GM23338 (cell line): ENCODE measurements at places on chromosomes 1 and 21. TPM values are rescaled to one million over a fixed set of nuclear protein-coding genes. Genes with fewer than 3 reads are reported as not detected.

DNA sequence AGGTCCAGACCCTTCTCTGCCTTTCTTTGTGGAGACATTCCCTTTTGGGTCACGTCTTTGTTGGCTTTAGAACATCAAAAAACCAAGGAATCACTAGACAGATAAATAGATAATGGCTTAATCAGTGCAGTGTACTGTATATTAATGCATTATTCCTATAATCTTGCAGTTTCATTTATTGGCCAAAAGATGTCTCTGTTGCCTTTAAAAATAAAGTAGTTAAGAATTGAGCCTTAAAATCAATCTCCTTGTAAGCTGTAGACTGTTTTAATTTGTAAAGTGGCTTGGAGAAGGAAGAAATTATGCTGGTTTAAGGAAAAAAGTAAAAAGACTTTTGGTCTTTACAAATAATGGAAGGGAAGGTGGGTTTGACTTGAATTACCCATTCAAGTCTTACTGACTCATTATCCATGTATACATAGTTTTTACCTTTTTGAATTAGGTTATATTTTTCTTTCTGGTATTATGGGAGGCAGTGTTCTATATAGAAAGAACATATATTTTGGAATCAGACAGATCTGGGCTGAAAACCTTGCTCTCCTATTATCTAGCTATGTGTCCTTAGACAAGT lies 84.6 kb downstream of the VPS13D start:
- DNase-seq: no peak

DNA sequence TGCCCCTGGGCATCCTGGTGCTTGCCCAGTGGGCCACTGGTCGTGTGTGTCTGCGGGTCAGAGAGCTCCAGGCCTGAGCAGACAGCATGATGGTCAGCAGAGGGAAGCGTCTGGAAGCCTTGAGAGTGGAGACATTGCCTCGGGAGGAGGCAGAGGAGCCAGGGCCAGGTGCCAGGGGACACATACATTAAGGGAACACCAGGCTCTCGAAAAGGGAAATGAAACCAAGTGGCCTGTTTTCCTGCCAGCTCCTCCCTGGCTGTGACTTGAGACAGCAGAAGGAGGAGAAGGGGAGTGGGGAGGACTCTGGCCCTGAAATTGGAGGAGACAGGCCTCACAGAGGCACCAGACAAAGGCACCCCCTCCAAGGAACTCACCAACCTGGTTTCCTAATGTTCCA lies 62.4 kb upstream of the LRP8 start:
- no peak for DNase-seq

DNA sequence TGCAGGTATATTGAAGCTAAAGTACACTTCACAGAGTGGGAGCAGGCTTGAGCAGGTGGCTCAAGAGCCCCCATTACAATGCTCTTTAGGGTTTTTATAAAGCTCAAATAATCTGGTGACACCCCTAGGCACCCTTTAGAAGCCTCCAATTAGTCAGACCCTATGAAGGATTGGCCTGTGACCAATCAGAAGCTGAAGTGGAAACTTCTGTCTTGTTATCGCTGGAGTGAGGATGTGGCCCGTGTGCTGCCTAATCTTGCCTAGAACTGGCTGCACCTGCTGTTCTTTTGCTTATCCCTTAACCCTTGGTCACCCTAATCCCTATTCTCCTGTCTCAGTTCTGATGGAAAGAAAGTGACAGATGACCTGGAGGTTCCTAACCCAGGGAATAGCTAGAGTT lies 70.8 kb upstream of the ABCG1 start:
- DNase-seq: no peak

DNA sequence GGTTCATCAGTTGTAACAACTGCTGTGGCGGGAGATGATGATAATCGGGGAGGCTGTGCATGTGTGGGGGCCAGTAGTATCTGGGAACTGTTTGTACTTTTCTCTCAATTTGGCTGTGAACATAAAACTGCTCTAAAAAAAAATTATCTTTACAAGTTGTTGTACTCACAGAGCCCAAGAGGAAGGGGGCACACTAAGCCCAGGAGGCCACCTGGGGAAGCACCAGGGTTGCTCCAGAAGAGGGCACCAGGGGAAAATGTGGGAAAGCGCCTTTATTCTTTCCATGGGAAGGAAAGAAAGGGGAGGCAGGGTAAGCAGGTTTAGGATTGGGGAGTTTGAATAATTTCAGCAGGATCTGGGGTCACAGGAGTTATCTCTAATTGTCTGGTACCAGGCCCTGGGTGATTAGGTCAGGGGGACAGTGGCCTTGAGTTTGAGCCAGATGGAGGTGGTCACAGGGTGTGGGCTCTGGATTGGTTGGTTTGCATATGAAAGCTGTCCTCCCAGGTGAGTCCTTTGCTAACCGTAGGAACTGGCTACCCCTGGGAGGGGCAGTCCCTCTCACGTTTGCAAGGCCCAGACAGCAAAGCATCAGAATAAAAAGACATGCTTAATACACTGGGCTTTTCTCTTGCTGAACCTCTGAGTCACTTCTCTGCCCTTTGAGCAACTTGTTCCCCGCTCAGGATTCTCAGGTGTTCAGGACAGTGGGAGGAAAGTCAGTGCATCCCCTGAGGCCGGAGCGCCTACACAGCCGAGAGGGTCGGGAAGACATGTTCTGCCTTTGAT lies 11.2 kb downstream of the MYOC start:
- peak; percentile 67 for DNase-seq

- DNase-seq: no peak
These were observed 69.5 kb upstream of the SSX2IP start for GRCh38 chr1:84759756-84760155.

- DNase-seq: peak; percentile 30
These were observed 559.0 kb downstream of the OMA1 start for GRCh38 chr1:57987523-57987922.

GRCh38 chr1:56516539-56517252 lies 62.7 kb downstream of the PLPP3 start:
- peak; percentile 84 for DNase-seq

DNA sequence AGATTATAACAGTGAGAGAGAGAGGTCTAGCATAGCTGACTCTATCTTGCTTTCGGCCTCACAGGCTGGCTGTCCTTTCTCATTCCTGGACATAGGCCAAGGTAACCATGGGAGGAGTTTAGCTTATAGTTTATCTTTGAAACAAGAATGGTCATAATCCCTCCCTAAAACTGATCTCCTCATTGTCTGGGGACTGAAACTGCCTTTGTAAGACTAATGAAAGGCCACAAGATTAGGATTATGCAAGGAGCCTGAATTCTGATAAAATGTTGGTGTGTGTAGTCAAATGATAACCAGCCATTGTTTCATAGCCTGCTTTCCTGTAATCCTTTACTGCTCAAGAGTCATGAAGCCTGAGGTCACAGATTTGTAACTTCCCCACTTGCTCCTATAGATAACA lies 131.9 kb upstream of the LYPLAL1 start:
- no peak for DNase-seq

DNA sequence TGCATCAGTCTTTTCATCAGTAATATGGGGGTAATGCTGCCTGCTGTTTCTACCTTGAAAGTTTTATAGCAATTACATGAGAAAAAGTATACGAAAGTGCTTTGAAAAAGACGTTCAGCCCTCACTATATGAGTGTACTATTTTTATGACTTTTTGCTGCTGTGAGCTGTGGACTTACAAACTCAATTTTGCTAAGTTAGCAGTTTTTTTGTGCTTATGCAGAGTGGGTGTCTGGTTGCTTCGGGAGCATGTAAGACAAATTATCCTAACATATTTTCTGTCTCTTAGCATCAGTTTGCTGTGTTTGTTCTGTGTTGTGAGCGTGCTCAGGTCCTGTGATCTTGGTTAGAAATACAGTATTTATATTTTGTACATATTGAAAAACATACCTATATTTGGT lies 109.7 kb downstream of the CACNA1E start:
- DNase-seq: no peak

- no peak for DNase-seq
These were observed 2.0 kb downstream of the KRTAP10-6 start for GRCh38 chr21:44590311-44590721.

The DISP3 gene
- total RNA-seq: 7.8 and 11.1 TPM in 2 replicates

The FBLIM1 gene
- 69.1 and 81.7 TPM in 2 replicates for total RNA-seq

The C1QB gene
- not detected in 2 replicates for total RNA-seq

DNA sequence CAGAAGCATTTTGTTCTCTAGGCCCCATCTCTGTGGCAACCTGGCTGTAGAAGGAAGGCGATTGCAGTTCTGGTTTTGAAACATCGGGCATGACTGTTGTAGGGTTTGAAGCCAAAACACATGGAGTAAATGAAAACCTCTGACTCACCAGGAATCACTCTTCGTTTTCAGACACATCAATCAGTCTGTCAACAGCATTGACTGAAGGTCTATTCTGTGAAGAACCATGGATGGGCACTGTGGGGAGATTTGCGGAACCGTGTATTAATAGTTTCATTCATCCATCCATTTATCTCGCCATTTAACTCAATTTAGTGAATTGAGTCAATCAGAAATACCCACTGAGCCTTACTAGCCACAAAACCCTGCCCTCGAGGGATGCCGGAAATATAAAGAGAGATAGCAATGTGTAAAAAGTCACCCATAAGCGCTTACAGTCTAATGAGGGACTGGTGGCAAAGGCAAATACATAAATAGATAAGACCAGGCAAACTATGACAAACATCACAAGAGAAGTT lies 364.6 kb upstream of the PROX1 start:
- no peak for DNase-seq

The EXO1 gene
- total RNA-seq: 23.7 and 34.0 TPM in 2 replicates

The OVAAL gene
- total RNA-seq: not detected in 2 replicates

DNA sequence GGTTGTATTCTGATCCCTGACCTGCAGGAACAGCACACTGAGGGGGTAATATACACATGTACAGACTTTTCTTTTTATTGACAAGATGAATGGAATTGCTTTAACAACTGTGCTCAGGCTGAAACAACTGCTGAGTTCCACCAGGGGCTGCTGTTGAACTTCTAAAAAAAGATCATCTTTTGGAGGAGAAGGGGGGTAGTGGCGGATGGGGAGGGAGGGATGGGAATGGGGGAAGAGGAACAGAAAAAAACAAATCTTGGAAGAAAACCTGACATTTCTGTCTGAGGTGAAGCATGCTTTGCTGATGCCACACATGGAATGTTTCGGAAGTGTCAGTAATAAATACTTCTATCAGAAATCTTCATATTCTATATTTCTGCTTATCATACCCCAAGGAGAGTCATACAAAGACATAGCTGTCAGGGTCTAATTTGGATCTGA lies 75.0 kb downstream of the RWDD3 start:
- DNase-seq: peak; percentile 86

- DNase-seq: no peak
These were observed 63.8 kb downstream of the ZBTB18 start for GRCh38 chr1:244114892-244115291.

GRCh38 chr1:164625004-164625617 lies 66.1 kb downstream of the PBX1 start:
- DNase-seq: peak; percentile 51

GRCh38 chr1:184824691-184825323 lies 70.1 kb upstream of the EDEM3 start:
- DNase-seq: no peak

GRCh38 chr1:94383966-94384408 lies 34.2 kb upstream of the ABCD3 start:
- no peak for DNase-seq

DNA sequence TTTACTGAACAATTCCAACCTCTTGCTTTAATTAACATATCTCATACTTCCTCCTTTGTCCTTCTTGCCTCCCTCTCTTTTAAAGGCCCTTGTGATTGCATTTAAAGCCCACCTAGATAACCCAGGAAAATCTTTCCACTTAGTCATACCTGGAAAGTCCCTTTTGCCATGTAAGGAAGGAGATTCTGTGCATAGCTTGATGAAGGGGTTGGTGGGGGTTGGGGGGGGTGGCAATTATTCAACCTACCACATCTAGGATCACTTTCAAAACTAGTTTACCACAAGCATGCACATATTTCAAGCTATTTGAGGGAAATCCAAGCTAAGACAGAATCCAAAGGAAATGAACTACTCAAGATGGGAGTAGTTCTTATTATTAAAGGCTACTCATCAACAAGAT lies 249.1 kb upstream of the PTBP2 start:
- DNase-seq: no peak

GRCh38 chr1:12712076-12712475 lies 3.8 kb upstream of the AADACL3 start:
- DNase-seq: no peak

The NTMT2 gene
- total RNA-seq: not detected in 2 replicates

GRCh38 chr1:25515033-25515432 lies 28.4 kb upstream of the LDLRAP1 start:
- no peak for DNase-seq

GRCh38 chr1:227318853-227319607 lies 738 bp upstream of the CDC42BPA start:
- peak; percentile 79 for DNase-seq

The SELL gene
- not detected in 2 replicates for total RNA-seq

- DNase-seq: no peak
These were observed 59.0 kb downstream of the UBE2T start for GRCh38 chr1:202282596-202283283.

GRCh38 chr1:170680428-170680827 lies 16.5 kb downstream of the PRRX1 start:
- DNase-seq: no peak

GRCh38 chr21:42059141-42059540 lies 12.0 kb upstream of the UMODL1 start:
- DNase-seq: no peak

DNA sequence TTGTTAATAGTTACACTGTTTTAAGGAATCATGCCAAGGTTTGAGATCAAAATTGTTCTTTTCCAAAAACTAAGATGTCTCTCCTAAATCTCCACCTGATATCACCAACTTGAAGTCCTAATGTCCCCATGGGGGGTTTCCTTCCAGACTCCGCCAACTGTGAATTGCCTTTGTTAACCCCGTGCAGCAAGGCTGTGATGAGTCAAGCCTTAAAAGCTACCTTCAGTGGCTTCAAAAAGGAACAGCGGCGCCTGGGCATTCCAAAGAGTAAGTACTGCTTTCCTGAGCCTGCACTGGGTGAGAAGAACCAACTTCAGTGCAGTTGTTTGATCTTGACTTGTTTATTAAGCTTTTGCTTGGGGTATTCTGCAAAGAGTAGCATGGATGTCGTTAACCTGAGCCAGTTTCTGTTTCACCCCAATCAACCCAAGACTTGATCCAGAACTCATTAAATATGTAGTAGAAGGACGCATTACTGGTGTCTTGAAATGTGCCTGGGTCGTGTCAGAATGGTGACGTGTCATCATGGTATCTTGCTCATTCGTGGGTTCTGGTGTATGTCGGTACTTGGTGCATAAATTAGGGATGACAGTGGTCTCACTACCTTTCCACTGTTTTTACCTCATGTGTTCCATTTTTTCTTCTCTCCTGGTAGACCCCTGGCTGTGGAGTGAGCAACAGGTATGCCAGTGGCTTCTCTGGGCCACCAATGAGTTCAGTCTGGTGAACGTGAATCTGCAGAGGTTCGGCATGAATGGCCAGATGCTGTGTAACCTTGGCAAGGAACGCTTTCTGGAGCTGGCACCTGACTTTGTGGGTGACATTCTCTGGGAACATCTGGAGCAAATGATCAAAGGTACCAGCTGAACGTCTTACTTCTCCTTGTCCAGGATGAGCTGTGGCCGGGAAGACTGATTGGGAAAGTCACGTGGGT lies 8.7 kb downstream of the ETS2 start:
- DNase-seq: peak; percentile 40

DNA sequence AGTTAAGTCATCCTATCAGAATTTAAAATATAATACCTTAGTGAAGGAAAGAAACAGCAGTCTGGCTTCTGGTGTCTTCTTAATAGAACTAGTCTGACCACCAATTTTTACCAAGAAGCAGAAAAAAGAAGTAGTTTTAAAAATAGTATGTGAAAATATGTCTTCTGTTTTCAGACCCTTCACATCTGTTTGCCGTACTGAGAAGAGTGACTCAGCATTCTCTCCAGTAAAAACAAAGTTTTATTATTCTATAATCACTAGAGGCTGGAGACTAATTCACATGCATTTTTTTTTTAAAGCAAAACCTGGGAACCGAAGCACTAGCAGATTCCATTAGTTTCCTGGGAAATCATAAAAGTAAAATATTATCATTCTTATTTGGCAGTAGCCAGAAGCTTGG lies 163.8 kb downstream of the COL24A1 start:
- DNase-seq: no peak
